ENCODE measurements at places on chromosomes 1 and 21. TPM values are rescaled to one million over a fixed set of nuclear protein-coding genes. Genes with fewer than 3 reads are reported as not detected.
A peak's percentile ranks its signal among the peaks of the same experiment; 100 is the strongest.

DNA sequence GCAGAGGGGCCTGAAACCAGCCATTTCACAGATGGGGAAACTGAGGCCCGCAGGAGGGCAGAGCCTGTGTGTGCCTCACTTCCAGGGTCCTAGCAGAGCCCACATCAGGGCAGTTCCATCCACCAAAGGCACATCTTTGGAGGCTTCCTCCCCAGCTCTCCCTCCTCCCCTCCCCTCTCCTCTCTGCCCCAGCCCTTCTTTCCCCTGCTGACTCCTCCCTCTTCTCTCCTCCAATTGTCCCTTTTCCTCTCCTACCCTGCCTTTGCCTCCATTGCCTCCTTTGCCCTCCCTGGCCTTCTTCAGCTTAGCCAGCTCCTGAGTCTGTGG lies 56.6 kb downstream of the TMEM53 start:
- no peak for DNase-seq
- no peak overlapping the region for H3K4me3 ChIP-seq
- H3K36me3 ChIP-seq: no peaks in the 10 kb centered on the region
- H3K27me3 ChIP-seq: peaks cover 28% of the 10 kb centered on the region
- H3K27ac ChIP-seq: no peak overlapping the region

DNA sequence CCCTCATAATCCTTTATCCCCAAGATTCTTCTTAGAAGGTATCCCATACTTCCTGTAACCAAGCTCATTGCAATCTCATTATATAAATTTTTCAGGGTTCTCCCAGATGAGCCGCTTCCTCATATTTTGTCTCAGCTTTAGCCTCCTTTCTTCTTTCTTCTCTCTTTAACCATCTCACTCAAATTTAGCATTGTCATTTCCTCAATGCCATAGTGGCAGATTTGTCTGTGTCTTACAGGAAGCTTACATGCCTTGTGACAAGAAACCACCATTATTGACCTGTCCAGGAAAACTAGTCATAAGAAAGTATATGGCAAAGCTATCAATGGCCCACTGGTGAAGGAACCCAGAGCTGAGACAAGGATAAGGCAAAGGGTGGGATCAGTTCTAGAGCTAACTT lies 6.0 kb upstream of the FCRL2 start:
- H3K27ac ChIP-seq: no peak overlapping the region
- no peaks in the 10 kb centered on the region for H3K4me1 ChIP-seq
- H3K4me3 ChIP-seq: no peak overlapping the region
- no peak for DNase-seq

- H3K36me3 ChIP-seq: no peaks in the 10 kb centered on the region
- H3K27me3 ChIP-seq: no peaks in the 10 kb centered on the region
- H3K4me3 ChIP-seq: no peak overlapping the region
- H3K27ac ChIP-seq: no peak overlapping the region
- H3K4me1 ChIP-seq: no peaks in the 10 kb centered on the region
These were observed 422.1 kb downstream of the LRRIQ3 start for GRCh38 chr1:73775896-73776295.

- H3K4me1 ChIP-seq: peaks cover 9% of the 10 kb centered on the region
- peak overlapping the region; percentile 81 for H3K4me3 ChIP-seq
- peak; percentile 40 for DNase-seq
- H3K27ac ChIP-seq: no peak overlapping the region
These were observed 633 bp downstream of the THEMIS2 start for GRCh38 chr1:27872802-27873551.

- no peaks in the 10 kb centered on the region for H3K36me3 ChIP-seq
- H3K27ac ChIP-seq: no peak overlapping the region
- DNase-seq: peak; percentile 15
- no peaks in the 10 kb centered on the region for H3K27me3 ChIP-seq
These were observed 1023.2 kb downstream of the KCNT2 start for GRCh38 chr1:195584870-195585624.

GRCh38 chr1:73784026-73784425 lies 413.9 kb downstream of the LRRIQ3 start:
- H3K4me1 ChIP-seq: no peaks in the 10 kb centered on the region
- no peaks in the 10 kb centered on the region for H3K27me3 ChIP-seq
- no peaks in the 10 kb centered on the region for H3K36me3 ChIP-seq
- no peak for DNase-seq

DNA sequence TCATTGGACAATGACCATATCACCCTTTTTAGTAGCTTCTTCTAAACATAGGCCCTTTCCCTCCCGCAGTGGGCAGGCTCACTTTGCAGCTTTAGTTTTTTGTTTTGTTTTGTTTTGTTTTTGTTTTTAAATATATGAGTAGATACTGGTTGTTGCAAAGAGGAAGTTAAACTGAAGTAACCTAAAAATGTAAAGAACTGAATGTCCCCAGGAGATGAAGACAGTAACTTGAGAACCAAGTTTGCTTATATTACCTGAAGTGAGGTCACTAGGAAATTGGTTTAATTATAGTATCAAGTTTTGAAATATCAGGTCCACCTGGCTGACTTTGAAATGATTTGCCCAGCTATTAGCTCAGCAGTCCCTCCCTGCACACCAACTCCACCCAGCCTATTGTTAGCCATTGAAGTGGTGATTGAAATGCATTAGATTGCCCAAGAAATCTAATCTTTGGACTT lies 18.2 kb downstream of the SMAP2 start:
- H3K36me3 ChIP-seq: no peaks in the 10 kb centered on the region
- peaks cover 13% of the 10 kb centered on the region for H3K4me1 ChIP-seq
- no peak for DNase-seq
- H3K4me3 ChIP-seq: no peak overlapping the region
- H3K27ac ChIP-seq: no peak overlapping the region

GRCh38 chr1:66267201-66267940 lies 266.6 kb upstream of the SGIP1 start:
- H3K36me3 ChIP-seq: no peaks in the 10 kb centered on the region
- no peaks in the 10 kb centered on the region for H3K27me3 ChIP-seq
- no peak for DNase-seq
- H3K4me3 ChIP-seq: no peak overlapping the region
- peak overlapping the region; percentile 20 for H3K27ac ChIP-seq

- H3K4me3 ChIP-seq: peak overlapping the region; percentile 76
- H3K27ac ChIP-seq: peak overlapping the region; percentile 76
- DNase-seq: no peak
- peaks cover 2% of the 10 kb centered on the region for H3K36me3 ChIP-seq
- H3K4me1 ChIP-seq: peaks cover 8% of the 10 kb centered on the region
- no peaks in the 10 kb centered on the region for H3K27me3 ChIP-seq
These were observed 687 bp downstream of the PRKAB2 start for GRCh38 chr1:147171399-147172167.

GRCh38 chr1:245614476-245614875 lies 459.7 kb downstream of the KIF26B start:
- peaks cover 7% of the 10 kb centered on the region for H3K4me1 ChIP-seq
- no peaks in the 10 kb centered on the region for H3K27me3 ChIP-seq
- H3K27ac ChIP-seq: no peak overlapping the region

The URB1 gene
- 12.7 TPM for total RNA-seq

The OR2L13 gene
- total RNA-seq: not detected

The TSSK3 gene
- not detected for total RNA-seq

All from IMR-90 (cell line).